Naive B cell (primary cell): ENCODE measurements at places on chromosomes 11 and 22. TPM values are rescaled to one million over a fixed set of nuclear protein-coding genes. Genes with fewer than 3 reads are reported as not detected.

The CD6 gene
- 25.2 TPM for polyA plus RNA-seq

DNA sequence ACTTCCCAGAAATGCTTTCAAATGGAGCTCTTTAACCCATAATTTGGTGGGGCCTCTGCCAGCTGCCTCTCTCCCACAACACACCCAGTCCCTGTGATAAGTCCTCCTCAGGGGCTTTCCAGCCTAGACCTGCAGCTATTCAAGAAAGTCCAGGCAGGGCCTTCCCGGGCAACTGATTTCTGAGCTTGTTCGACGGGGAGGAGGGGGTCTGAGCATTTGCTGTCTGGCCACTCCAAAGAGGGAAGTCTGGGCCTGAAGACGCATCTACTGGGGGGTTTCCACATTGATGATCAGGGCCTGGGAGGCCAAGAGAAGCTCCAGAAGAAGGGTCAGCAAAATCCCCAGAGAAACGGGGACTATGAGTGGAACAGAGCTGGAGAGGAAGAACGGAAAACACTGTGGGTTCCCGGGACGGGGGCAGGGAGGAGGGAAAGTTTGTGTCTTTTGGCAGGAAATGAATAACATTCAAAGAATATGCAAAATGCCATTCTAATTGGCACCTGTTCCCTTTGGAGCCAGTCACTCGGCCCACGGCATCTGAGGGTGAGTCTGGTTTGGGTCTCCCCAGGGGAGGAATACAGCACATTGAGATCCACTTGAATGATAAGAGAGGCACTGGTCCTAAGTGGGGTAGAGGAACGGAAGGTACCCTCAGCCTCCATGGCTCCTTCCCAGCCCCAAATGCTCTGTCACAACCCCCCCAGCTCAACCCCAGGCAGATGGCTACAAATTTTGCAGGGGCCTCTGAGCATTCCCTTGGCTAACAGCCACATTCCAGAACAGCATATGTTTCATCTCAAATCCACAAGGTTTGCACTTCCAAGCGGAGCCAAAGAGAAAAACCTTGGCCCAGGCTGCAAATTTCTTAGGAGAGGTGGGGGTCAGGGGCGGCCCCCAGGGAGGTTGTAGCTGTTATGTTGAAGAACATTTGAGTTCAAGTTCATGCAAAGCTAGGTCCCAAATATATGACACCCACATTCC, 72.0 kb downstream of the RPUSD4 start:
- no peak overlapping the region for H3K4me3 ChIP-seq
- no peak for DNase-seq
- no peaks in the 10 kb centered on the region for H3K36me3 ChIP-seq

- H3K4me1 ChIP-seq: no peaks in the 10 kb centered on the region
- H3K4me3 ChIP-seq: no peak overlapping the region
- H3K27ac ChIP-seq: no peak overlapping the region
- H3K27me3 ChIP-seq: peaks cover 15% of the 10 kb centered on the region
- no peak for DNase-seq
Observed at GRCh38 chr11:11313426-11313825, 39.6 kb downstream of the CSNK2A3 start.

The CARS1 gene
- 29.8 TPM for polyA plus RNA-seq

DNA sequence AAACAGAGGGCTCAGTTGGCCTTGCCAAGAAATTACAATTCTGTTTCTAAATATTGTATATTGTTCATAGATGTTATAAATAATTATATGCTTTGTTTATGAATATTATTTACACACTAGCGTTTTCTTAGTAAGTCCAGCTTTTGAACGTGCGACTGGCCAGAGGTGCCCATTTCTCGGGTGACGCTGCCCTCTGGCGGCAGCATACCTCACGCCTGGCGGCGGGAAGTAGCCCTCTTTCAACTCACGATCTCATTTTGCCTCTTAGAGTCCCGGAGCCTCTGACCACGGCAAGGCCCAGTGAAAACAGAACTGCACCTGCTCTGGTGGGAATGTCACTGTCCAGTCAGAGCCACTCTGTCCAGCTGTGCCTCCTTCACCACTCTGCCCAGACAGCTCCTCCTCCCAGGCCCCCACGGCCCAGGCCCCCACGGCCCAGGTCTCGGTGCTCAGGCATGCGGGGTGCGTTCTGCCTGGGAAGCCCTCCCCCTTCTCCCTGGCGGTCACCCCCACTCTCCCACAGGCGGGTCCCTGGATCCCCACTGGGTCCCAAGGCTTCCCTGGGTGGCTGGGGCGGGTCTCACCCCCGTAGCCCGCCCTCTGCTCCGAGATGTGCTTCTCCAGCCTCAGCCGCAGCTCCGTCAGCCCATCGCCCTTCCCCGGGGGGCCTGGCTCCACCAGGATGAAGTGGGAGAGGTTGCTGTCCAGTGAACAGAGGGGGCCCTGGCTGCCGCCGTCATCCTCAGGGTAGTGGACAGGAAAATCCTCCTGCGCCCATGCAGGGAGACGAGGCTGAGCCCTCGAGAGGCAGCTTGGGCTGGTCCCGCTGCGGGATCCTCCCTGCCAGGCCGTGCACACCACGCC, 19.3 kb downstream of the TSSC4 start:
- no peaks in the 10 kb centered on the region for H3K36me3 ChIP-seq
- no peak overlapping the region for H3K27ac ChIP-seq
- H3K4me1 ChIP-seq: peaks cover 3% of the 10 kb centered on the region
- H3K27me3 ChIP-seq: peaks cover 4% of the 10 kb centered on the region
- DNase-seq: peak; percentile 56

The A4GALT gene
- 0.73 TPM for polyA plus RNA-seq

GRCh38 chr11:110478410-110478809, 48.7 kb downstream of the FDX1 start:
- peaks cover 4% of the 10 kb centered on the region for H3K4me1 ChIP-seq
- H3K27ac ChIP-seq: no peak overlapping the region
- DNase-seq: no peak
- no peaks in the 10 kb centered on the region for H3K27me3 ChIP-seq
- H3K36me3 ChIP-seq: no peaks in the 10 kb centered on the region

The MS4A8 gene
- not detected for polyA plus RNA-seq

The CCDC87 gene
- polyA plus RNA-seq: not detected

The UBQLN3 gene
- not detected for polyA plus RNA-seq

- H3K27me3 ChIP-seq: peaks cover 33% of the 10 kb centered on the region
- no peak for DNase-seq
- no peaks in the 10 kb centered on the region for H3K36me3 ChIP-seq
- no peak overlapping the region for H3K4me3 ChIP-seq
- H3K4me1 ChIP-seq: no peaks in the 10 kb centered on the region
Observed at GRCh38 chr22:24994070-24994763, 41.7 kb downstream of the KIAA1671 start.

GRCh38 chr11:65436412-65437032, 13.9 kb downstream of the NEAT1 start:
- no peak for DNase-seq
- peaks cover 51% of the 10 kb centered on the region for H3K4me1 ChIP-seq
- no peaks in the 10 kb centered on the region for H3K27me3 ChIP-seq
- no peaks in the 10 kb centered on the region for H3K36me3 ChIP-seq
- peak overlapping the region; percentile 19 for H3K27ac ChIP-seq

The MAPK8IP2 gene
- polyA plus RNA-seq: not detected

DNA sequence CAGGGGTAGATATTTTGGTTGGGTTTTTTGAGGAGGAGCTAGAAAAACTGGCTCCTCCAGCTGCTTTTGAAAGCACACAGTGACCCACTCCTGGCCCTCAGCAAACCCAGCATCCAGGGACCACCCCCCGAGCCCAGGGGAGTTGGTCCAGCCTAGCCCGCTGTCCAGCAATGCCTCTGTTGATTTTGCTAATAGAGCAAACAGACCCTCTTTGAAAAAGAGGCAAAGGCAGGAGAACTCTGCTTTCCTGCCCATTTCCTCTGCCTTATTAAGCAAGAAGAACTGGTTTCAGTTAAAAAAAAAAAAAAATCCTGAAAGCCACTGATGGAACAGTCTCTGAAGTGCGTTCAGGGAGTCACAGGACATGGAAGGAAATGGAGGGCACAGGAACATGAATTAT, 25.3 kb downstream of the ABTB2 start:
- no peaks in the 10 kb centered on the region for H3K4me1 ChIP-seq
- H3K36me3 ChIP-seq: no peaks in the 10 kb centered on the region
- H3K27me3 ChIP-seq: peaks cover 23% of the 10 kb centered on the region
- H3K27ac ChIP-seq: no peak overlapping the region
- H3K4me3 ChIP-seq: no peak overlapping the region
- no peak for DNase-seq

GRCh38 chr11:79390477-79390876, 50.4 kb downstream of the TENM4 start:
- peaks cover 48% of the 10 kb centered on the region for H3K27me3 ChIP-seq
- peaks cover 7% of the 10 kb centered on the region for H3K36me3 ChIP-seq
- H3K4me3 ChIP-seq: no peak overlapping the region
- no peak for DNase-seq
- peaks cover 5% of the 10 kb centered on the region for H3K4me1 ChIP-seq
- H3K27ac ChIP-seq: no peak overlapping the region

GRCh38 chr11:1827095-1827813, 7.5 kb upstream of the SYT8 start:
- H3K27me3 ChIP-seq: peaks cover 29% of the 10 kb centered on the region
- no peak for DNase-seq
- H3K4me1 ChIP-seq: peaks cover 3% of the 10 kb centered on the region
- no peak overlapping the region for H3K27ac ChIP-seq
- no peak overlapping the region for H3K4me3 ChIP-seq

DNA sequence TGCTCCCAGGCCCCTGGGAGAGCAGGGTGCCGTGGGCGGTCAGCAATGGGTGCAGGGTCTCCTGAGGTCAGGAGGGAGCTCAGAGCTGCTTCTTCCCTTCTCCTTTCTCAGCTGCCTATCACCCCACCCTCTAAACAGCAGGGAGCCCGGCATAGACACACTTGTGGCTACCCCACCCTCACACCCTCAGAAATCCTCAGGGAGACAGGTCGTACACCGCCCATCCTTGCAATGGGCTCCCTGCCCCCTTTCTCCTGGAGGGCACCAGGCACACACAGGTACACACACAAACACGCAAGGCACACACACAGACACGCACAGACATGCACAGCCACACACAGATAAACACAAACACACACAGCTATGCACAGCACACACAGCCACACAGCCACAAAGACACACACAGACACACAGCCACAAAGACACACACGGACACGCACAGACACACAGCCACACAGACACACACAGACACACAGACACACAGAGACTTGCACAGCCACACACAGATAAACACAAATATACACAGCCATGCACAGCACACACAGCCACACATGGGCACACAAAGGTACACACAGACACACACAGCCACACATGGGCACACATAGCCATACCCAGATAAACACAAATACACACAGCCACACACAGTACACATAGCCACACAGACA, 44.9 kb upstream of the TH start:
- no peak overlapping the region for H3K4me3 ChIP-seq
- H3K27ac ChIP-seq: no peak overlapping the region
- H3K4me1 ChIP-seq: peaks cover 3% of the 10 kb centered on the region
- peaks cover 12% of the 10 kb centered on the region for H3K27me3 ChIP-seq
- H3K36me3 ChIP-seq: no peaks in the 10 kb centered on the region

The SYT12 gene
- polyA plus RNA-seq: not detected

- no peaks in the 10 kb centered on the region for H3K4me1 ChIP-seq
- H3K27ac ChIP-seq: no peak overlapping the region
- no peak for DNase-seq
- no peak overlapping the region for H3K4me3 ChIP-seq
Observed at GRCh38 chr22:20652582-20652981, 121.3 kb upstream of the SERPIND1 start.

DNA sequence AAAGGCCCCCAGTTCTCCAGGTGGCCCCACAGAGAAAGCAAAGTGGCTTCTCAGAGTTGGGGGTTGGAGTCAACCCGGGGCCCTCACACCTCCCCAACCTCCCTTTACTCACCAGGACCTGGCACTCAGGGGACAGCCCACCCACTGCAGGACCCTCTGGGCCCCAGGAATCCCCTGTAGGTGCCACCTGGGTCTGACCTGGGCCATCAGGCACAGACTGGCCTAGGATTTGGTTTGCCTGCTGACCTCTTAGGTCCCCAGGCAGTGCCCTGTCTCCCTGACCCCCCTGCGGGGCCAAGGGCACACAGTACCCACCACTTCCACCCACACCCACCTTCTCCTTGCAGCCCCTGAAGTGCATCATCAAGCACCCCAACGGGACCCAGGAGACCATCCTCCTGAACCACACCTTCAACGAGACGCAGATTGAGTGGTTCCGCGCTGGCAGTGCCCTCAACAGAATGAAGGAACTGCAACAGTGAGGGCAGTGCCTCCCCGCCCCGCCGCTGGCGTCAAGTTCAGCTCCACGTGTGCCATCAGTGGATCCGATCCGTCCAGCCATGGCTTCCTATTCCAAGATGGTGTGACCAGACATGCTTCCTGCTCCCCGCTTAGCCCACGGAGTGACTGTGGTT, 16.0 kb downstream of the POLR3H start:
- H3K27ac ChIP-seq: no peak overlapping the region
- peaks cover 15% of the 10 kb centered on the region for H3K4me1 ChIP-seq
- no peak for DNase-seq

The DGCR6 gene
- polyA plus RNA-seq: 1.1 TPM

DNA sequence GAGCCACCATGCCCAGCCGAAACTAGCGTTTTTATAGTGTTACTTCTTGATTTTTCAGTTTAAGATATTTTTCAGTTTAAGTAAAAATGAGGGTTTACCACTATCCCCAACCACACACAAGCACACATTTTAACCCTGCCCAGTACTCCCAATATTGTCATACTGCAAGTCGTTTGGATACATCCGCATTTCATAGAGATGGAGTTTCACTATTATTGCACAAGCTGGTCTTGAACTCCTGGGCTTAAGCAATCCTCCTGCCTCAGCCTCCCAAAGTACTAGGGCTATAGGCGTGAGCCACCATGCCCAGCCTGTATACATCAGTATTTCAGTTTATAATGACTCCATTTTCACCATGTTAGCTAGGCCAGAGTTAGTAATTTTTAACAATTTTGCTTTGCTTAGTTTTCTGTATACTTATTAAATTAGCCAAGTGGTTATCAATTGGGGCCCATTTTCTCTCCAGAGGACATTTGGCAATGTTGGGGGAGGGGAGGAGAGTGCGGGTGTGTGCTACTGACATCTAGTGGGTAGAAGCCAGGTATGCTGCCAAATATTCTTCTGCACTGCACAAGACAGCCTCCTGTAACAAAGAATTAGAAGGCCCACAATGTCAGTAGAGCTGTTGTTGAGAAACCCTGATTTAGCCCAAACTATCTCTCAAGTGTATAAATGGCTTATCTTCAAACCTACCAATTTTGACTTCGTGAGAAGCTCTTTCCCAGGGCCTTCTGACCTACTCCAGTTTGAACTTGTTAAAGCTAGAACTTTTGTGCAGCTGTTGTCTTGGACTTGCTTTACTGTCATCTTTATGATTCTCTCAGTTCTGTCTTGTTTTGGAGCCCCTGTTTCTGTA, 7.3 kb downstream of the USP47 start:
- H3K36me3 ChIP-seq: no peaks in the 10 kb centered on the region
- no peaks in the 10 kb centered on the region for H3K27me3 ChIP-seq
- peak overlapping the region; percentile 18 for H3K4me3 ChIP-seq
- H3K4me1 ChIP-seq: peaks cover 57% of the 10 kb centered on the region
- H3K27ac ChIP-seq: no peak overlapping the region
- peak; percentile 68 for DNase-seq
